Activated naive CD8-positive, alpha-beta T cell treated with anti-CD3 and anti-CD28 coated beads, Interleukin-2, amount 10 ng/mL, durations not matched to agents 7 days and 5 days (primary cell): ENCODE measurements at places on chromosomes 3 and 15. TPM values are rescaled to one million over a fixed set of nuclear protein-coding genes. Genes with fewer than 3 reads are reported as not detected.
A peak's percentile ranks its signal among the peaks of the same experiment; 100 is the strongest.

DNA sequence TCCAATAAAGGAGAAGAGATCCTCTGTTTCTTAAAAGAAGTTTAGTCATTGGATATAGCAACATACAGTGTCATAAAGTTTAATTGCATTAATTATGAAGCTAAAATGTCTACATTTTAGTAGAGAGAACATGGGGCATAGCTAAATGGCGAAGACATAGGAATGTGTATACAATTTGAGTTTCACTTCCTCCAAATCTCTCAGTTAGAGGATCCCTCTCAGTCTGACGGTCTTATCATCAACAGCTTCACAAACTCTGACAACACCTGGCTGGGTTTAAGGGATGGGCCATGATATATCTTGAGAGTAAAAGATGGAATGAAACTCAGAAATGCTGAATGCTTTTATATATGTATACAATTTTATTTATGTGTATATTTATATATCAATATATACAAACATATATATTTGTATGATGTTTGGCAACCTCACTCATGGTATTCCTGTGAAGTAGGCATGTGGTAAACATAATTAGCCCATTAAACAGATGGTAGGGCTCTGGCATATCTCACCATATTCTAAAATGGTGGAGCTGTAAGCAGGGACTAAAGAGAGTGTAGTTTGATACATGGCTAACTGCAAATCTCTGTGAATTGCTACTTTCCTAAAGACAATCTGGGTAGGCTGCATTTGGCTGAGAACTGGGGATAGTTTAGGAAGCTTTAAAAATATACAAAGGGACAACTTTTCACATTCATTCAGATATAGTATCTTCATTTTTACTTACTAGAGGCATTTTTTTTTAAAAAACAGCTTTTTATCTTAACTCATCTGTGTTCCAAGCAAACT lies 111.6 kb downstream of the TIGIT start:
- no peak for DNase-seq

- no peak for DNase-seq
These were observed 114.9 kb upstream of the MLF1 start for GRCh38 chr3:158456114-158456513.

DNA sequence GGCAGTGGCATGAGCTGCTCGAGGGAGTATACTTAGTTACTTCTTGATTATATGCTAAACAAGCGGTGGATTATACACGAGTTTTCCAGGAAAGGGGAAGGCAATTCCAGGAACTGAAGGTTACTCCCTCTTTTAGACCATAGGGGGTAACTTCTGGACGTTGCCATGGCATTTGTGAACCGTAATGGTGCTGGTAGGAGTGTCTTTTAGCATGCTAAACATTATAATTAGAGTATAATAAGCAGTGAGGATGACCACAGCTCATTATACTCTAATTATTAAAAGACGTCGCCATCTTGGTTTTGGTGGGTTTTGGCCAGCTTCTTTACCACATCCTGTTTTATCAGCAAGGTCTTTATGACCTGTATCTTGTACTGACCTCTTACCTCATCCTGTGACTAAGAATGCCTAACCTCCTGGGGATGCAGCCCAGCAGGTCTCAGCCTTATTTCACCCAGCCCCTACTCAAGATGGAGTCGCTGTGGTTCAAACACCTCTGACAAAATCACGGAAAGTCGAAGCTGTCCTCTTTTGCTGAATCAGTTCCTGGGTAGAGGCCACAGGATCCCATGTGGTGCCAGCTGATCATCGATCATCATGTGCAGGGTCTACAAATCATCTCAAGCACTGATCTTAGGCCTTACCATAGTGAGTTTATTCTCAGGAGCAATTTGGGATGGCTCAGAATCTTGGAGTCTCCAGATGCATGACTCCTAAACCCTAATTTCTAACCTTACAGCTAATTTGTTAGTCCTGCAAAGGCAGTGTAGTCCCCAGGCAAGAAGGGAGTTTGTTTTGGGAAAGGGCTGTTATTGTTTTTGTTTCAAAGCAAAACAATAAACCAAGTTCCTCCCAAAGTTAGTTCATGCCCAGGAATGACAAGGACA lies 149.1 kb downstream of the TJP1 start:
- DNase-seq, result no peak

DNA sequence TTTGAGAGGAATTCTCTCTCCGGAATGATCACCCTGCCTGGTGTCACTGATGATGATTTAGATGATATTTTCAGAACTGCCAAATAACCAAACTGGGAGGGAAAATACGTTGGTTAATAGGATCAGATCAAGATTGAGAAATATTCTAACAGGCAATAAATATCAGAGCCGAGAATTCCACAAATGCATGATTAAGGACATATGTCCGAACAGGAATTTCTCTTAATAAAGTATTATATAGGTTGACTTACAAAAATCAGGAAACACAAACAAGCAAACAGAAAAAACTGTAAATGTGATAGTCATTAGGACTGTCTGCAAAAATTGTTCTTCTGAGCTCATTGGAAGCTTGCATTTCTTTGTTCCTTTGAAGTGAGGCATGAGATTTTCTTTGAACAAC lies 75.1 kb upstream of the PHLDB2 start:
- DNase-seq, result no peak

DNA sequence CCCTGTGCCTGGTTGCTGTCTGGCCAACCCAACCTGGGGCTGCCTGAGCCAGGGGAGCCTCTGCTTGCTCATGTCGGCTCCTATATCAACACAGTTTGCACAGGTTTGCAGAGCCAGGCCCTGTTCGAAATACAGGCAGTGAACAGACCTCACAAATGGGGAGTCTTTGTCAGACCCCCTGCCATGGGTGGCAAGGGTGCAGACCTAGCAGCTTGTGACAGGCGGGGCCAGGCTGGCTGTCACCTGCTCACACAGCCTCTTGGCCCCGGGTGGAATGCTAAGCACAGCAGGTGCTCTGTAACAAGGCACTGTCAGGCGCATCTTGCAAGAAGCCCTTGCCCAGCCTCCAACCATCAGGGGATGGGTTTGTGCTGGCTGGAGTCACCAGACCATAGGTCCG lies 47.3 kb downstream of the BDH1 start:
- DNase-seq, result no peak

GRCh38 chr15:66895794-66896453 lies 169.5 kb upstream of the SMAD3 start:
- peak; percentile 9 for DNase-seq

GRCh38 chr15:48307586-48307985 lies 23.6 kb upstream of the DUT start:
- DNase-seq, result no peak

DNA sequence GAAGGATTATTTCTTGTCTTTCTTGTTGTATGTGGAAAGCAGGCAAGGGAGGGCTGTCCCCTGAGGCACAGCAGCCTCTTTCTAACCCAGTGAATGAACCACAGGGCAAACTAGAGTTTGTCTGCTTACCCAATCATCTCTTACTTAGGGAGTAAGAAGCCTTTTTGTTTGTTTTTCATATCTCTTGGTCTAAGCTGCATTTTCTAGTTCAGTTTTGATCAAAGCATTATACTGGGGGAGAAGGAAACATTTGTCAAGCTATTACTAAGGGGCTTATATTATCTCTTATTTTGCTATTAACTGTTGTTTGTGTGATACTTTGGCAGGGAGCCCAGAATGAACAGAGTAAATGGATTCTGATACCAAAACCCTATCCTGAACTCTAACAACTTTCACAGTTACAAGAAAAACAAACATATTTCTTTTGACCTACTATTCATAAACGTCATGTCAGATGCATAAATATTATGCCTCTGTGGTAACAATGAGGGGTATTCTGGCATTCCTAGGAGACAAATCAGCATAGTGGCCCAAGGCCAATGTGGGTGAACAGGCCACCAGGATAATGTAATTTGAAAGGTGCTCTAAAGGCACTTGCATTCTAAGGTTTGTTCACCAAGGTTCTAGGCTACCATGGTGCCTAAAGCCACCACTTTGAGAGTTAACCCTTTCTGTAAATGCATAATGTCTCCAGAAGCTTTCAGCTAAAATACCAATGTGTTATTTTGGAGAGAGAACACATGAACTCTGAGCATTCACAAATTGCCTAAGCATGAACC lies 271.6 kb upstream of the ZPLD1 start:
- no peak for DNase-seq

DNA sequence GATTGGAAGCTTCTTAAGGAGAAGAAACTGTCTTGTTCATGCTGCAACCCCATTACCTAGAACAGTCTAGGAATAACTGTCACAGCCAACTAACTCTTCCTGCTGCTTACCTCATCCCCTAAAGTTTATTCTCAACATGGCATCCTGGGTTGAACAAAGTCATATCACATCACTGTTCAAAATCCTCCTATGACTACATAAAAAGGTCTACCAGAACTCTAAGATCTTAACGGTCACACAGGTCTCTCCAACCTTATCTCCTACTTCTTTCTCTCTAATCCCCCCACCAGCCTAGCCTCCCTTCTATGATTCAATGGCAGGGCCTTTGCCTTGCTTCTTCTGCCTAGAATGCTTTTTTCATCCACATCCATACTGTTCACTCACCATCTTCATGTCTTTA lies 69.3 kb downstream of the CLASP2 start:
- DNase-seq, result no peak

DNA sequence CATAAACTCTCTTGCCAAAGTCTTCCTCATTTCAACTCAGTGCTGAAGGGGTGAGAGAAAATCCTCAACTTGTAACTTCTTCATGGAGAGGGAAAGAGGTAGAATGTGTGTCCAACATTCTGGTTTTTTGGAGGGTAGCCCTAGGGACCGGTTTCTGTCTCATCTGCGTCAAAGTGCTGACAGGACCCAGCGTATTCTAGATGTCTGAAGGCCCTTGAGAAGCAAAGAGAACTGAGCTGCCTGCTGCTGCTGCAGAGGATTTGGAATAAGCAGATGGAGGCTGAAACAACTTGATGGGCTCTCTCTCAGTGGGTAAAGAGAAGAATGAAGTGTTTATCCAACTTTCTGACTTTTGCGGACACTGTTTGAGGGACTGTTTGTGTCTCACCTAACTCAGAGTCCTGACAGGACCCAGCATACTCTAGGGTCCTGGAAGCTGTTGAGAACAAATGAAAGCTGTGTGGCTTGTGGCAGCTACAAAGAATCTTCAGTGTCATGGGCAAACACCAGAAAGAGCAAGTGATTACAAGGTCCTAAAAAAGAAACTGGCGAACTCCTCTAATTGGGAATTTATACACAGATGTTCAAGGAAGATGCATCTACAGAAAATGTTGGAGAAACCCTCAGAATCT lies 174.4 kb downstream of the SI start:
- DNase-seq, result no peak

GRCh38 chr15:70077188-70078147 lies 20.2 kb downstream of the TLE3 start:
- no peak for DNase-seq

GRCh38 chr3:188635258-188636042 lies 481.5 kb downstream of the LPP start:
- no peak for DNase-seq

- no peak for DNase-seq
These were observed 16.1 kb upstream of the DCBLD2 start for GRCh38 chr3:98917608-98918007.

DNA sequence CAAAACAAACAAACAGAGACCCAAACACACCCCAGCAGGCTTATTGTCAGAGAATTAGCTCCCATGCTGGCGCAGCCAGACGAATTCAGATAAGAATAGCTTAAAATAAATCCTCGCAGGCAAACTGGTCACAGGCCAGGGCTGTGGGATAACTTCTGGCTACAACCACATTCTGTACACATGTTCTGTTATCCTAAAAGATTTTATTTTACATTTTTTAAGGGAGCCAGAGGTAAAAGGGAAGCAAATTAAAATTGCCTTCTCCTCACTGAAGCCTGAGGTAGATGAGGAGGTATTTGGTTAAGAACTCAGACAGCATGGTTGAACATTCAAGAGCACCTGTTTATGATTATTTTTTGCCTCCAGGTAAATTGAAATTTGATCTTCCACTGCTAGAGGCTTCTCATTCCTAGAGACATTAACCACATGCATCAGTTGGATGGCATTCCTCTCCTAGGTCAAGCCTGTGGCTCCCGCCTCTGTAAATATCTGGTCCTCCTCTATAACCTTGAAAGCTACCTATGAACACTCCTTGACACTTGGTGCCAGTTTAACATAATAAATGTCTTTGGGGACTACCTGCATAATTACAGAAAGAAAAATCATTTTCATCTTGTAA lies 190.3 kb downstream of the SATB1 start:
- no peak for DNase-seq

DNA sequence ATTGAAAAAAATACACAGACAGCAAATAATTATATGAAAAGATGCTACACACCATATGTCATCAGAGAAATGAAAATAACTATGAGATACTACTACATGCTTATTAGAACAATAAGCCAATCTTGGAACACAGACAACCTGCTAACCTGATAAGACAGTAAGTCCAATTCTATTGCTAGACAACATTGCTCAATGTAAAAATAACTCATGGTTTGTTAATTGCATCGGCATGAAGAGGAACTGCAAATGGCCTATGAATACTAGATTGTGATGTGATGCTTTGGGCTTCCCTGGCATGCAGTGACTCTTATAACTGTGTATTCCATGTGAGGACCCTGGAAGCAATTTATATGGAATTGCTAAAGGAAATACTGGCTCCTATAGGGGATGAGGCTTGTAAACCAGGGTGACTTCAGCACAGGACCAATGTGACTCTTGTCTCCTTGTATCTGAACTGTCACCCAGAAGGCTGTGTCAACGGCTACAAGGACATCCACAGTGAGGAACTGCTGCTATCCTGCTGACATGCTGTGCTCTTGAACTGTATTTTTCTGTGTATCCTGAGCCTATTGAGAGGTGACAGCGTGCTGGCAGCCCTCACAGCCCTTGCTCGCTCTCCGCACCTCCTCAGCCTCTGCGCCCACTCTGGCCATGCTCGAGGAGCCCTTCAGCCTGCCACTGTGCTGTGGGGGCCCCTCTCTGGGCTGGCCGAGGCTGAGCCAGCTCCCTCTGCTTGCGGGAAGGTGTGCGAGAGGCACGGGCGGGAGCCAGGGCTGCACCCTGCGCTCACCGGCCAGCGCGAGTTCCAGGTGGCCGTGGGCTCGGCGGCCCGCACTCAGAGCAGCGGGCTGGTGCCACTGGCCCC lies 385.7 kb downstream of the CNTN4 start:
- no peak for DNase-seq

GRCh38 chr3:84904816-84905555 lies 53.8 kb upstream of the CADM2 start:
- DNase-seq, result no peak

GRCh38 chr3:108602249-108602934 lies 12.9 kb downstream of the DZIP3 start:
- no peak for DNase-seq

Gene XIRP1
- total RNA-seq, result not detected

Gene IMPG2
- total RNA-seq, result 0.62 TPM

Gene RNF13
- total RNA-seq, result 40.0 TPM

Gene PDZRN3
- not detected for total RNA-seq

Gene TMEM207
- not detected for total RNA-seq

Gene ECE2
- not detected for total RNA-seq

Gene C3orf22
- not detected for total RNA-seq

Gene SOX14
- total RNA-seq, result not detected

Gene SLCO2A1
- total RNA-seq, result not detected

Gene IL16
- total RNA-seq, result 284 TPM
